ENCODE measurements at places on chromosomes 11 and 22.

- H3K4me1 ChIP-seq, result peaks cover 7% of the 10 kb centered on the region
- no peak overlapping the region for H3K4me3 ChIP-seq
- H3K27ac ChIP-seq, result no peak overlapping the region
- DNase-seq, result no peak
- H3K27me3 ChIP-seq, result no peaks in the 10 kb centered on the region
Observed at GRCh38 chr22:36773935-36774334, 2.0 kb downstream of the IFT27 start.

DNA sequence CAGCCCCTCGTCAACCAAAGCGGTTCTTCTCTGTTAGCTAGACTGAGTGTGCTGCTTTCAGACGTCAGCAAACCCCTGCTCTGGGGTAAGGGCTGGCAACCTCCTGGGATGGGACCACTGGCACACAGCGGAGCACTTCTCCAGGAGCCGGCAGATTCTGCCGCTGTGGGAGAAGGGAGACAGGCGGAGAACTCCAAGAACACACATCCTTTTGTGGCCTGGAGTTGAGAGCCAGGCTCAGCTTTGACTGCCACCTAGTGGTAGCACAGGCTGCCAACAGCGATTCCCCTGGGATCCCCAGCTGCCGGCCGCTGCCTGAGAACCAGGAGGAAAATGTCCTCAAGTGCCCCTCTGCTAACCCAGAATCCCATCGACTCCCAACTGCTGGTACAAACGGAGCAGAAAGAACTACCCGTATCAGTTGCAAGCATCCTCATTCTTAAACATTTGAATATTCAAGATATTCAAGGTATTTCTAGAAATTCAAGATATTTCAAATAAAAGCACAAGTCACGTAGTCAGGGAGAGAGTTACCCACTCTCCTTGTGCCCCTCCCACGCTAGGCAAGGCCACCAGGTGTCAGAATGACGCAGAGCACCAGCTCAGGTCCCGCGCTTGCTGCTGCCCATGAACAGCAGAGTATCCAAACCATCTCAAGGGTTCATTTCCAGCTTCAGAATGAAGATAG lies 4.9 kb downstream of the LTO1 start:
- H3K27me3 ChIP-seq, result no peaks in the 10 kb centered on the region
- H3K36me3 ChIP-seq, result no peaks in the 10 kb centered on the region
- H3K4me1 ChIP-seq, result peaks cover 50% of the 10 kb centered on the region
- no peak for DNase-seq
- H3K27ac ChIP-seq, result peak overlapping the region; percentile 40
- H3K4me3 ChIP-seq, result no peak overlapping the region

DNA sequence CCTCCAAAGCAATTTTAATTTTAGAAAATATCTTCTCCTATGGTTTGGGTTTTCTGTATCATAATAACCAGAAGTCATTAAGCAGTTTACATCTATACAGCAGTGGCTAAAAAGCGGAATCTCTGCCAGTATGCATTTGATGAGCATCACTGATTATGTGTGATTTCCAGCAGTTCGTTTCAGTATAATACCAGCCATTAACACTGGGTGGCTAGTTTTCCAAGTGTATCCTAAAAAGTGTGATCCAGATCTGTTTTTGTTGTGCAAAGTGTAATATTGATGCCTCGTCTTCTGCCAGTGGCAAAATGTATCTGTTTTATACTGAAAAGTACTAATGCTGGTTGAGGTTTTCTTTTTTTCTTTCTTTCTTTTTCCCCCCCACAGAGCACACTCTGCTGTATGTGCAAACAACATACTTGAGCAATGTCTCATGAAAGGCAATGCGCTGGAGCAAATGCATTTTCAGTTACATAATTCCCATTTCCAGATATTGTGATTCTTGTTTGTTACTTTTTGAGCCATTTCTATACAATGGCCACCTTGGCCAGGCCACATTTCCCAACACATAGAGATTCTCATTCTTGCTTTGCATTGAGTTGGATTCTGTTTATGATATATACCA lies 64.2 kb downstream of the SLC36A4 start:
- H3K4me3 ChIP-seq, result no peak overlapping the region
- no peaks in the 10 kb centered on the region for H3K36me3 ChIP-seq
- no peaks in the 10 kb centered on the region for H3K27me3 ChIP-seq
- DNase-seq, result no peak
- no peak overlapping the region for H3K27ac ChIP-seq
- H3K4me1 ChIP-seq, result no peaks in the 10 kb centered on the region

DNA sequence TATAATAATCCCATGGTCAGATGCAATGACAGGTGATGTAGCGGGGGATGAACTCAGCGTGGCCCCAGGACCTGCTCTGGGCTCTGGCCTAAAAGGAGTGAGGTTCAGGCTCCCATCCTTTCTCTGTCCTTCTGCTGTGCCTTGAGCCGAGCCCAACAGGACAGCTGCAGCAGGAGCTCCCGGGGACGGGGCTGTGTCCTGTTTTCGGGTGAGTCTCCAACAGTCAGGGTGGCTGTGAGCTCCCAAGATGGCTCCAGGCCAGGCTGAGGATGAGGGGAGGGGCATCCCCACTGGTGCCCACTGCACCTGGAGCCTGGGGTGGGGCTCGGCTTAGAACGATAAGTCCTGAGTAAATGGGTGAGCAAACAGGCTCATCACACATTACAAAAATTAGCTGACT lies 1385.0 kb downstream of the BRD1 start:
- H3K27me3 ChIP-seq, result peaks cover 28% of the 10 kb centered on the region
- DNase-seq, result no peak
- no peaks in the 10 kb centered on the region for H3K36me3 ChIP-seq
- H3K4me1 ChIP-seq, result no peaks in the 10 kb centered on the region

DNA sequence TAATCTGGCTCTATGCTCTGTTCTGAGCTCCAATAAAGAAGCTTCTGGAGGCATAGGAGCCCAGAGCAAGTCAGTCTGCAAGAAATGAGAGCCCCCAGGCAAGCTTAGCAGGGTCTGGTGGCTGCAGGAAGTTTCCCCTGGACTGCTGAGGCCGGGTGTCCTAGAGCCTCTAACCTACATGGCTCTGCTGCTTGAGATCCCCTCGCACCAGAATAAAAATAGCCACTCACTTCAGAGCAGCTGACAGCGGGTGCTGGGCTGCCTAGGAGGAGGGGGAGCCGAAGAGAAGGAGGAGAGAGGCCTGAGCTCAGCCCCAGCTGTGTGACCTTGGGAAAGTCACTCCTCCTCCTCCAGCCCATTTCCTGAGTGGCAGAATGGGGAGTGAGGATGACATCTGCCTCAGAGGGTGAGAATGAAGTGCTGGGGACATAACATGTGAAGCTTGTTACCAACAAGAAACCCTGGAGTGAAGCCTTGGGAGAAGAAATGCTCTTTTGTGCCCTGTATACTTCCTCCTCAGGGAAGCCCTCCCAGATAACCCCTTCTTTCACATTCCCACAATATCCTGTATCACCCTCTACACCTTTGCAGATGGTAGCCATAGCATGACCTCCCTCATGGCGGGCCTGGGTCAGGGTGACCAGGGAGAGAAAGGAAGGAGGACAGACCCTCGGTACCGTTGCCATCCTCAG lies 3.6 kb upstream of the INPP5J start:
- H3K4me3 ChIP-seq, result no peak overlapping the region
- no peak for DNase-seq
- no peak overlapping the region for H3K27ac ChIP-seq
- H3K4me1 ChIP-seq, result peaks cover 8% of the 10 kb centered on the region
